Activated T-helper 1 cell treated with Interleukin-2 at 50 U/mL for 16 hours (primary cell): ENCODE measurements at places on chromosomes 4 and X.

- no peak for DNase-seq
These were observed 1.1 kb upstream of the UBE2D3 start for GRCh38 chr4:102828497-102828808.

DNA sequence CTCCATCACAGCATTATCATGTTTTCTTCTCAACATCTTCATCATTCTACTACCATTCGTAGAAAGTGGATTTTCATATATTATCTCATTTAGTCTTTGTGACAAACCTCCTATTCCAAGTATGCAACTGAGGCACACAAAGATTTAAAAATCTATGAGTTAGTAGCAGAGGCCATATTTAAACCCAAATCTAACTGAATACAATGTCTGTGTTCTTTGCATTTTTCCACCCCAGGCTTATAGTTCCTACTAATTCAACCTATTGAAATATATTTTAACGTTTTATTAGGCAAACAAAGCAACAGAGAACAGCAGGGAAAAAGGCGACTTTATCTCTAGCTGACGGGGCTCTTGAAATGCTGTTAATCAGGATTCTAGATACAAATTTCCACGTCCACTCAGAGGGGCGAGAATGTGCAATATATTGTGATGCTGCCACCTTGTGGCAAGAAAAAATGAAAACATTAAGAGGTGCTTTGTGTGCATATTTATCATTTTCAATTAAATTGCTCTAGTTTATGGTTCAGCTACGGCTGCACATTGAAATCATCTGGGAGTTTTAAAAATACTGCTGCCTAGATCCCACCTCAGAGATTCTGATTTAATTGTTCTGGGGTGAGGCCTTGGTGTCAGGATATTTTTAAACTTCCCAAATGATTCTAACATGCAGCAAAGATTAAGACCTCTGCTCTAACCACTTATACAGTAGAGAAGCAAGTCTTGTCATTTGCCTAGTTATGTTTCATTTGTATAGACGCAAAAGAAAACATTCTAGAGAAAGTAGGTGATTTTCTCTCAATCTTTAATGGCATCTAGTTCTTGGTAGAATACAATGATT is 315.9 kb downstream of the MAPK10 start:
- no peak for DNase-seq

DNA sequence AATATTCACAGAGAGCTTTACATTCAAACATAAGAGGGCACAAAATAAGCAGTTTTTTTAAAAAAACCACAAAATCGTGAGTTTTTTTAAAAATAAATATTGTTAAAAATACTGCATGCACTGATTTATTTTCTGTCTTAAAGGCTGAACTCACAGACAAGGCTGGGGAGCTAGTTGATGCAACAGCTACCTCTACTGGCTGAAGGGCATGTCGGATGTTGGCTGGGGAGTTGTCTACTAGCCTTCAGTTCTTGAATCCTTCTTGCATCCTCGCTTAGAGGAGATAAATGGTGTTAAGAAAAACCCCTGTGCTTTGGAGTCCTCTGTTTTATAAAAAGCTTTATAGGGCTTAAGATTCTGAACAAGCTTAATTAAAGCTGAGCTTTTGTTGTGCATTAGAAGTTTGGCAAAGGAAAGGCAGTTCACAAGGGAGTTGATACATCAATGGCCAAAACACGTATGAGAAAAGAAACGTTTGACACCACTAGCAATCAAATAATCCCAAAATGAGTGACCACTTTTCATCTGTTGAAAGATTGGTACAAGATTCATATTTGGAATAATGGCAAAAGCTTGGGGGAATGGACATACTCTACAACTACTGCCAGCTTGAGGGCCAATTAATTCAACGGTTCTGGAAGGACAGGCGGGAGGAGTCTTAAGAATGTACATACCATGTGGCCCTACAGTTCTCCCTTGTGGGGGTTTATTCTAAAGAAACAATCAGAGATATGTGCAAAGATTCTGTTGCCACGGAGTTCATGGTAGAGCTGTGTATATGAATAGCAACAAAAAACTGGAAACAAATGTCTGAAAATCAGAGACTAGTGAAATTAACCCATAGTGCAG is 94.7 kb downstream of the SEL1L3 start:
- no peak for DNase-seq

DNA sequence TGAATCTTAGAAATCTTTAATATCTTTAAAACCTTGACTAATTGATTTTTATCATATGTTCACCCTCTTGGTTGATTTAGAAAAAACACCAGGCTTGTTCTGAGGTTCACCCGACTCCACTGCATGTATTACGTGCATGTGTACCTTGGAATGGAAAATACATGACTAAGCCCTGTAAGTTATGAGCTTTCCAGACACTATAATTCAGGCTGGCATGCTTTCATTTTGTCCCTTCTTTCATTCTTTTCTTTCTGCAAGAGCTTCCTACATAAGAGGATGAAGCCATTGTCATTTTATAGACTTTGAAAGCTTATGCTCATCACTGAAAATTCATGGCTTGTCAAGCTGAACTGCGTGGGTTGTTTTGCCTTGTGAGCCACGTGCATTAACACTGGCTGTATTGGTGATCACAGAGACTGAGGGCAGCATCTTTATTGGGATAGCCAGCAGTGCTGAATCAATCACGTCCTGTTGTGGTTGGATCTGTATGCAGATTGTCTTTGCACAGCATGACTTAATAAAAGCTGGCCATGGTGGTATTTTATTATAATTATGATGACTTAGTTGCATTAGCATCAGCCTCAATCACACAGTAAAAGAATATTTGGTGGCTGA is 141.9 kb downstream of the SLIT2 start:
- no peak for DNase-seq

- no peak for DNase-seq
These were observed 60.9 kb downstream of the LEF1 start for GRCh38 chr4:108107729-108108382.

DNA sequence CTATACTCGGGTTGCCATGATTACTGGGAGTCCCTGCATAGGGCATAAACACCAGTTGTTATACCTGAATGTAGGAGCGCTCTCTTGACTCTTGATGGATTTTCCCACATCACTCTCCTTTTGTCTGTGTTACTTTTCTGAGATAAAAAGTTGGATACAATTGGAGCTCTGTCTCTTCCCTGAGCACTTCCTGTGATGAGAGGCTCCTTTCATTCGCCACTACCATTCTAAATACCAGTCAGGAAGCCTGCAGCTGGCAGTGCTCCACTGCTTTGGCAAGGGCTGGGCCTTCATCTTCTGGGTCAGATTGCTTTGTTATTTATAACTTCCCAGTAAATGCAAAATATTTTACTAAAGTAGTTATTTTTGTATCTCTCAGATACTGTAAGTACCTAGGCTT is 13.9 kb downstream of the TCEANC start:
- DNase-seq, result no peak

DNA sequence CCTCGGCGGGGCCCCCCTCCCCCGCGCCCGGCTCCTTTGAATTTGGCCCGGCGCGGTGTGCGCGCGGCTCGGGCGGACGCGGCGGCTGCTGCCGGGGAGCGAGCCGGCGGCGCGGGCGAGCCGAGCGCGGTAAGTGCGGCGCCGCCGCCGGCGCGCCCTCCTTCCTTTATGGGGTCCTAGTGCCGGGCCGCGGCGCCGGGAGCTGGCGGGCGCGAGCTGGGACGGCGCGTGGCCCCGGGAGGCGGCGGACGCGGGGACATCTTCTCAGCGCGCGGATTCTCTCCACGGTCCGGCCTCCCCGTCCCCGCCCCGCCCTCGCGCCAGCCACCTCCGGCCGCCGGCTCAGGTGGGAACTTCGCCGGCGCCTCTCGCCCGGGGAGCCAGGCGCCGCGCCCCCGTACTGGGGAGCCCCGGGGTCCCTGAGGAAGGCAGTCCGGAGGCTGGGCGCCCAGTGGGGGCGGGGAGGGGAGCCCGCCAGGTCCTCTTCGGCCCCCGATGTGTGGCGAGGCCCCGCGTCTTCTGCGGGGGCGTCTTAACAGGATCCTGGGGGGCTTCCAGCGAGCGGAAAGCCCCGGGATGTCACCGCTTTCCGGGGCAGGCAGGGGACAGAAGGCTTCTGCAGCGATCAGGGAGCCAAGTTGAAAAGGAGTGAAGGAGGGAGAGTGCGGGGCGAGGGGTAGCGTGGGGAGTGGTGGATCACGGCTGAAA is 98.4 kb upstream of the TENM3 start:
- DNase-seq, result no peak

DNA sequence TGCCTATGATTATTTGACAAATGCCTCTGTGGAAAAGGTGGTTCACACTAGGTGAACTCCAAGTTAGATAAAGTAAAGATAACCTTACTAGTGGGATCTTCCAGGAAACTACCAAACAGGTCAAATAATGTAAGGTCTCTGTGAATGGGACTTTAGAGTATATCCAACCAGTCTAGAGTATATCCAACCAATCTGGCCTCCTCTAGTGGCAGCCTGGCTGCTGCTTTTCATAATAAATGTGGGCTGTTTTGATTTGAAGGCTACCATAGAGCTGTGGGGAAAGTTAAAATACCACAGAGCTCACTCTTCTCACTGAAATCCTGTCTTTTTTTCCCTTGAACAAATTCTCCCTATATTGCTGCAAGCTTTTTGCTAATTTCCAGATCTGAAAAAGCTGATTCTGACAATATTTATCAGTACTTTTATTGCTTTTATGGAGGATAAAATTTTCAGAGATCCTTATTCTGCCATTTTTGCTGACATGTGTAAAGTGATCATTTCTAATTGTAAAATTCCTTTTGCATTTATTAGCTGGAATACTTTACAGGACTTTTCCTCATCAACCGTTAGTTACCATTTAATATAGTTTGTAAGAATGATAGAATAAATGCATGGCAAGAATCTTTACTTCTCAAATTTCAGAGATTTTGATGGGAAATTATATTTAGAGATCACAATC is 111.3 kb downstream of the TET2 start:
- DNase-seq, result no peak

DNA sequence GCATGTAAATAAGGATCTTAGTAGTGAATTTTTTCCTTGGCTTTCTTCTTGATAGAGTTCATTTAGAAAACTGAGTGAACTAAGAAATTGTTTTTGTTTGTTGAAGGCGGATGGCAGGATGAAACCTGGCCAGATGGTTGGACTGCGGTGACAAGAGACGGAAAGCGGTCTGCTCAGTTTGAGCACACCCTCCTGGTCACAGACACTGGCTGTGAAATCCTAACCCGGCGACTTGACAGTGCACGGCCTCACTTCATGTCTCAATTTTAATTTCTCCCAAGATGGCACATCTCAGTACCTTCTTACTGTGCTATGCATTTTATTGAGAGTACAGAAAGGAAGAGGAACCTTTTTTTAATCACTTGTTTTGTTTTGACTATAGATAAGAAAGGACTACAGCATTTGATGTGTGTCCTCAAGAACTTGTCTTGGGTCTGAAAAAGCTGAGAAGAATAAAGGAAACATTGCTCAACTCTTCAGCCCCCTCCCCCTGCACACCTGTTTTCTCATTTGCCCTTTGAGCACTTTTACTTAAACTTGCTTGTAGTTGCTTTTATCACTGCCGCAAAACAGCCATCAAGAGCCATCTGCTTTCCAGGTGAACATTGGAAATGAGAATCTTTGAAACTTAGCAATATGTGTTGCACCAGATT is 27.4 kb downstream of the ADH5 start:
- no peak for DNase-seq

GRCh38 chrX:80022363-80023031 is 7.9 kb downstream of the TBX22 start:
- no peak for DNase-seq

DNA sequence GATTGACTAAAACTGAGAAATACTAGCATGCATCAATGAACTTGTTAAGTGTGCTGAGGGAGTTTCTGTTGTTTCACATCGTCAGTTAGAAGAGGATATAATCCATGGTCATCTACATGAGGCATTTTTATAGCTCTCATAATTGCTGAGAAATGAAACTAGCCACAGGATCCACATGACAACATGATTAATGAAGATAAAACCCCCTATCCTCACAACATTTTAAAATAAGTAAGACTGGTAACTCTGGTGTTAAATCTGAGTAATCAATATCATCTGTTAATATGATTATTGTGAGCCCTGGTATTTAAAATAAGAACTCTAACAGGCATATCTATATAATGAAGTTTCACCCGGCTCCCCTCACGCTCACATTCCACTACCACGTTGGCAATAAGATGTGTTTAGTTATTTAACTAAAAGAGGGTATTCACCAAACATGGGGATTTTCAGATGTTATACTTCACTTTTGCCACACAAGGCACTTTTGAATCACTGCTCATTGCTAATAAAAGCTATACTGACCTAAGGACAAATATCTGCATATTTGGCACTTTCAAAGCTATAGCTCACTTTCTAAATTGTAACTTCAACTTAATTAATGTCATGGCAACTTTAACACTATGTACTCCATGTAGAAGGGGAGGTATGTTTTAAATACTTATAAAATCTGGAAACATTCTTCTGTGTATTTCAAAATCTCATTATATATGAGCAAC is 6.7 kb downstream of the UNC5C start:
- no peak for DNase-seq

DNA sequence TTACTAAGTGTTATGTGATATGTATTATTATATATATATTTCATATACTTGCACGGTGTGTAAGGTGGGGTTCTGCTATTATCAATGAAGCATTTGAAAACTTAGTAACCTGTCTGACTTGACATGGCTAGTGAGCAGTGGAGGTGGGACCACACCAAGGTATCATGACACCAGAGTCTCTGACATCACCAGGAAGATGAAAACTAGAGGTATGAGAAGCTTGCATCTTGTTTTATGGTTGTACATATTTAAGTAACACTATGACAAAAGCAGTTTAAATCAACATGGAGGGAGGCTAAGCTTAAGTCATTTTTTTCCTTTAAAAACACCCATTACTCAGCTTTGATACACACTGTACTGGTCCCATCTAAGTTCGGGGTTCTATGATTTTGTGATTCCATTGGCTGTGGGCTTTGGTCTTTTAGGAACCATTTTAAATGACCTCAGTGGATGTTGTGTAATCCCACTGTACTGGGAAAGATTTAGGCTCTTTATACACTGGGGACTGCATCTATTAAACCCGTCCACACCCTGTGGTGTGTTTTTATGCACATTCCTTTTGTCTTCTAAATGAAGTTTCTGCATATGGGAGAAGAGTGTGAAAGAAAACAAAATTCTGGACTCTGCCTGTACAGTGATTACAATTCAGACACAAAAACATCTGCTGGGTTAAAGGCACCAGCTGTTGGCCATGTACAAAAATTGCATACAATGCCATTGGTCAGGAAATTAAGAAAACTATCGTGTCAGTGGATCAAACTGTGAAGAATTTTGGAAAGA is 570.6 kb downstream of the SPRY1 start:
- no peak for DNase-seq

- DNase-seq, result no peak
These were observed 43.4 kb upstream of the CLNK start for GRCh38 chr4:10728016-10728415.
